ENCODE measurements at places on chromosomes 3 and 15. TPM values are rescaled to one million over a fixed set of nuclear protein-coding genes. Genes with fewer than 3 reads are reported as not detected.

DNA sequence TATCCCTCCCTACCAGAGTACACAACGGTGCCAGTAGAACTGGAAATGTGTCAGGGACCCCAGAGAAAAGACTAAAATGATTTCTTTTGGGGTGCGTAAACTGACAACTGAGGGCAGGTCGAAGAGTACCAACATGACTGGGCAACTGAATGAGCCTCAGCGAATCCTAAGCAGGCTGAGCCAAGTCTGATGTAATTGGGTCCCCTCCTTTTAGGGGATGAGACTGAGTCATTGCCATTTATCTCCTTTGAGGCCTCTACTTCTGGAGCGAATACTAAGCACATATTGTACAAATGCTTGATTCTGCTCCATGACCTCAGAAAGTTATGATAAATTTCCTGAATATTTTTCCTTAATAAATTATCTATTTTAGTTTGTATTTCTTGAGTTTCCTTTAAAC lies 17.3 kb upstream of the GPR156 start:
- H3K4me1 ChIP-seq: peaks cover 10% of the 10 kb centered on the region
- no peaks in the 10 kb centered on the region for H3K27me3 ChIP-seq
- DNase-seq: no peak
- no peak overlapping the region for H3K4me3 ChIP-seq
- no peaks in the 10 kb centered on the region for H3K36me3 ChIP-seq
- H3K27ac ChIP-seq: no peak overlapping the region

GRCh38 chr15:68368731-68369435 lies 63.1 kb downstream of the ITGA11 start:
- no peaks in the 10 kb centered on the region for H3K27me3 ChIP-seq
- H3K4me3 ChIP-seq: no peak overlapping the region
- no peaks in the 10 kb centered on the region for H3K36me3 ChIP-seq

DNA sequence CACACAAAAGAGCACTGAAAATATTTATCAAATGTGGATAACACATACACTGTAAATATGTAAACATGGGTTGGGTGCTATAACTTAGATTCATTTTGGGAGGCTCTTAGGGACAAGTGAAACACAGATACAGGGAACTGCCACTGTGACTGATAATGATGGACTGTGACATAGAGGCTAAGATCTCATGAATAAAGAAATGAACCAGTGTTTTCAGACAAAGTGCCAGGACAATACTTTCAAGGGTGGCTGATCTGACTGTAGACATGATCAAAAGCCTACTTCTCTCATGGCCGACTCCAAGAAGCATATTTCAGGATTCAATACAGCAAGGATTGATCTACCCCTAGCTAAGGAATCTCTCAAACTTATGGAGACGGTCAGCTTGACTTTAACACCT lies 353.8 kb downstream of the FGF12 start:
- no peaks in the 10 kb centered on the region for H3K36me3 ChIP-seq
- H3K4me1 ChIP-seq: no peaks in the 10 kb centered on the region
- H3K27ac ChIP-seq: no peak overlapping the region
- DNase-seq: no peak

GRCh38 chr15:100241572-100242482 lies 99.9 kb downstream of the ADAMTS17 start:
- H3K4me1 ChIP-seq: no peaks in the 10 kb centered on the region
- no peak overlapping the region for H3K4me3 ChIP-seq
- H3K36me3 ChIP-seq: no peaks in the 10 kb centered on the region
- no peak overlapping the region for H3K27ac ChIP-seq

DNA sequence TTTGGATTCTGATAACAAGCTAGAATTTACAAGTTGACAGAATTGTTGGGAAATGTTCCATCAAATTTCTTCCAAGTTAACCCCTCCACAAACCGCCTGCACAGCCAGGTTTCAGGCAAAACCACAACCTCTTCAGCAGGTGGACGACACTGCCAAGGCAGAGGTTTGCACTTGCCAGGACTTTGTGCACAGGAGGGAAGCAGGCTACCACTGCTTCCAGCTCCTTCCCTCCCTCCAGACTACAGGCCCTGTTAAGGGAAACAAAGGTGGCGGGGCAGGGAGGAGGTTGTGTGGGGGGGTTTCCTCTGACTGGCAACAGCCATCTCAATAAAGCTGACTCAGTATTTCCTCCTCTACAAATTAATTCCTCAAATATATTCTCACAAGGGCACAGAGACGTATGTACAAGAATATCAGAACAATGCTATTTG lies 42.2 kb downstream of the TBC1D2B start:
- H3K27me3 ChIP-seq: no peaks in the 10 kb centered on the region
- DNase-seq: no peak
- no peak overlapping the region for H3K4me3 ChIP-seq

- no peak for DNase-seq
- H3K4me1 ChIP-seq: peaks cover 43% of the 10 kb centered on the region
- no peaks in the 10 kb centered on the region for H3K27me3 ChIP-seq
- peaks cover 9% of the 10 kb centered on the region for H3K36me3 ChIP-seq
These were observed 5.2 kb downstream of the TLE3 start for GRCh38 chr15:70092464-70093027.

SI gene
- total RNA-seq: not detected

- H3K36me3 ChIP-seq: no peaks in the 10 kb centered on the region
- H3K27me3 ChIP-seq: no peaks in the 10 kb centered on the region
- H3K4me1 ChIP-seq: peaks cover 20% of the 10 kb centered on the region
These were observed 145.0 kb downstream of the CMSS1 start for GRCh38 chr3:99962703-99963102.

DNA sequence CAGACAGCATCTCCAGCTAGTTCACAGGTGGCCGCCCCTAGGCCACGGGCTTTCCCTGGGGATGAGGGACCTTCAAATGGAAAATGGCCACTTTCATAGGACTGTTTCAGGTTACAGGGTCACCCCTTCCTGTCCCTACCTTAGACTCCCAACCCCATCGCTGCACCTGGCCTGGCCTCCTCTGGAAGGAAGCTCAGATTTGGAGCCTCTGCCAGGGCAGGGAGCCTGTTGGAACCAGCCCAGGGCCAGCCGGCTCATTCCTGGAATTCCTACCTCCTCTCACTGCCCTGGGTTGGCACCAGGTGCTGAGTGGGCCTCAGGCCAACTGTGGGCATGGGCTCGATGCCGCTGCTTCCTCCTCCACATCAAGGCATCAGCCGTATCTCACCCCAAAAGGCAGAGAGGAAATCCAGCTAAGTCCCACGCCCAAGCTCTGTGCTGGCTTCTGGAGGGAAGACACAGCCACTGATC lies 42.2 kb downstream of the KLHL25 start:
- H3K36me3 ChIP-seq: no peaks in the 10 kb centered on the region
- DNase-seq: no peak
- no peaks in the 10 kb centered on the region for H3K4me1 ChIP-seq
- no peak overlapping the region for H3K27ac ChIP-seq

- H3K27ac ChIP-seq: peak overlapping the region; percentile 34
- H3K27me3 ChIP-seq: no peaks in the 10 kb centered on the region
- H3K4me3 ChIP-seq: peak overlapping the region; percentile 78
- peaks cover 18% of the 10 kb centered on the region for H3K36me3 ChIP-seq
These were observed 870 bp upstream of the TSEN2 start for GRCh38 chr3:12483410-12483809.

- no peaks in the 10 kb centered on the region for H3K4me1 ChIP-seq
- H3K27me3 ChIP-seq: no peaks in the 10 kb centered on the region
- DNase-seq: no peak
- H3K27ac ChIP-seq: no peak overlapping the region
- 0 out of 2 replicates have a peak, but pooled peaks cover 4% of the 10 kb centered on the region for H3K36me3 ChIP-seq
- no peak overlapping the region for H3K4me3 ChIP-seq
These were observed 102.6 kb upstream of the IL12A start for GRCh38 chr3:159886050-159886449.

MCTP2 gene
- 5.7 TPM for total RNA-seq

GATM gene
- 10.0 TPM for total RNA-seq

- no peak for DNase-seq
- no peaks in the 10 kb centered on the region for H3K27me3 ChIP-seq
- no peak overlapping the region for H3K4me3 ChIP-seq
- no peak overlapping the region for H3K27ac ChIP-seq
These were observed 781.6 kb upstream of the CFAP20DC start for GRCh38 chr3:59831394-59831793.

INAFM2 gene
- total RNA-seq: 2.4 TPM

DNA sequence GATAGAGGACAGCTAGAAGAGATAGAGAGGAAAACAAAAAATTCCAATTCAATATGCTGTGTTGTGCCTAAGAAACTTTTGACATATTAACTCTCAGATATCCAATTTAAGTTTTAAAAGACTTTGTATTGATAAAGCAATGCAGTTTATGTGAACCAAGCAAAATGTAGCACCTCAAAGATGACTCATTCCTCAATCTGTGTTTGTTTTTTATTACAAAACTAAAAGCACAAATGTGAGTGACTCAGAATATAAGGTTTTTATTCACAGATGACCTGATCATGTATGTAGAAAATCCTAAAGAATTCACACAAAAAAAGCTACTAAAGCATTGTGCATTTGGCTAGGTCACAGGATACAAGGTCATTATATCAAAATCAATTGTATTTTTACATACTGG lies 11.1 kb downstream of the HCLS1 start:
- peak overlapping the region; percentile 12 for H3K27ac ChIP-seq
- no peak overlapping the region for H3K4me3 ChIP-seq
- no peaks in the 10 kb centered on the region for H3K27me3 ChIP-seq
- H3K36me3 ChIP-seq: no peaks in the 10 kb centered on the region
- DNase-seq: no peak

SLC24A5 gene
- not detected for total RNA-seq

- no peaks in the 10 kb centered on the region for H3K36me3 ChIP-seq
- peak; percentile 97 for DNase-seq
- peak overlapping the region; percentile 65 for H3K27ac ChIP-seq
- no peak overlapping the region for H3K4me3 ChIP-seq
- peaks cover 41% of the 10 kb centered on the region for H3K4me1 ChIP-seq
These were observed 230.0 kb downstream of the XXYLT1 start for GRCh38 chr3:195040773-195041520.
